ENCODE measurements at places on chromosomes 3 and 15.
A peak's percentile ranks its signal among the peaks of the same experiment; 100 is the strongest.

DNA sequence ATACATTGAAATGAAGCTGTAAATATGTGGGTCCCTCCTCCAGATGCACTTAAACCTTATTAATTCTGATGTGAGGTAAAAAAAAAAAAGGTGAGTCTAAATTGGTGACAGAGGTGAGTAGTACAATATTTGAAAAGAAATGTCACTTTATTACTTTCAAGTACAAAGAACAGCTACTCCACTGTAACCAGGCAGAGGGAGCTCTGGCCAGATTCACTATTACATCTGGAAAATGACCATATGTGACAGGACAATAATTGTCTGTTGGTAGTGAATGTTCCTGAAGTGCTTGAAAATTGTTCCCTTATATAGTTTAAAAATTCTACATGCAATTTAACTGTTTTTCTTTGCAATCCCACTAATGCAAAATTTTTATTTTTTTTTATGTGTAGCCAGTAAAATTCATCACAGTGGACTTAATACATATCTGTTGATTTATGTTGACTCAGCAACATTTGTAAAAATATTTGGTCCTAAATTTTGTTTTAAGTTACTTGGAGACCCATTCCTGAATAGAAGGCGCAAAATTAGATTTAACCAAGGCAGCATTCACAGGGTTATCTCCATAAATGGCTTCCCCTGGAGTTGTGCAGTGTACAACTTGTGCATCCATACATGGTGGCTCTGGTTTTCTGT is 231.9 kb upstream of the TBC1D5 start:
- DNase-seq: no peak

DNA sequence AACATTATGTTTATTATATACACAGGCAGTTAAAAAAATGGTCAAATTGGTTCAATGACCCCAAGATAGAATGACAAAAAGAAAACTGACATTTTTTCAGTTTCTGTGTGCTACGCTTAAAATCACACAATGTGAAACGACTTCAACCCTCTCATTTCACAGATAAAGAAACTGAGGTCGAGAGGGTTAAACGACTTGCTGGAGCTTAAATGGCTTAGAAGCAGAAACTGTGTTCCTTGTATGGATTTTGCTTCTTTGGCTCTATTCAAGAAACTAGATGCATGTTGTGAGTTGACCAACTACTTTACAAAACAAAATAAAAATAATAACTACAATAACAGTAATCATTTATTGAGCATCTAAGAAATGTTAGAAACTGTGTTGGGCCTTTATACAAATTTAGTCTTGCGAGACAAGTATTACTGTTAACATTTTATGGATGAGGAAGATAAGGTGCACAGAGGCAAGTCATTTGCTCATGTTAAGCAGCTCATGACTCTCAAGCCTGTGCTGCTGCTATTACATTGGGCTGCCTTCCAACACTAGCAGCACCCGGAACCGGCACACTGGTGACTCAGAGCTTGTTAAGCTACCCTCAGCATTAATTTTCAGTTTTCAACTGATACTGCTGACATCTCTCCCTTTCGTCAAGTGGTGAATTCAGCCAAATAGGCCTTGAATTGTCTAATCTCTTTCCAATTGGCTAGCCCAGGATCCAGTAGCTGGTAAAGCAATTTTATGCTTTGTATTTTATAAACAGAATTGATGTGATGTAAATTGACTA is 487.6 kb downstream of the NAALADL2 start:
- no peak for DNase-seq

GRCh38 chr3:140386357-140387100 is 291.3 kb upstream of the TRIM42 start:
- DNase-seq: no peak

DNA sequence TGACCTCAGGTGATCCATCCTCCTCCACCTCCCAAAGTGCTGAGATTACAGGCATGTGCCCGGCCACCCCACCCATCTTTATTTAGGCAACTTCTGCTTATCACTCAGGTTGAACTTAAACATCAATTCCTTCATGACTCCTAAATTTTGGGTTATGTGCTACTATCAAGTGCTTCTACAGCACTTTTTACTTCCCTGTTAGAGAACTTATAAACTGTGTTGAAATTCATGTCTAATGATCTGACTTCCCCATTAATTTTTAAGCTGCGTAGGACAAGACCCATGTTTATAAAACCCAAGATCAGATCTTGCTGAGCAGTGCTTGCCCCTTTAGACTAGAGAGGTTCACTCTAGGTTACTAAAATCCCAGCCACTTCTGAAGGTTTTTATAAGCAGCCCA is 266.2 kb upstream of the TPRG1 start:
- DNase-seq: no peak

DNA sequence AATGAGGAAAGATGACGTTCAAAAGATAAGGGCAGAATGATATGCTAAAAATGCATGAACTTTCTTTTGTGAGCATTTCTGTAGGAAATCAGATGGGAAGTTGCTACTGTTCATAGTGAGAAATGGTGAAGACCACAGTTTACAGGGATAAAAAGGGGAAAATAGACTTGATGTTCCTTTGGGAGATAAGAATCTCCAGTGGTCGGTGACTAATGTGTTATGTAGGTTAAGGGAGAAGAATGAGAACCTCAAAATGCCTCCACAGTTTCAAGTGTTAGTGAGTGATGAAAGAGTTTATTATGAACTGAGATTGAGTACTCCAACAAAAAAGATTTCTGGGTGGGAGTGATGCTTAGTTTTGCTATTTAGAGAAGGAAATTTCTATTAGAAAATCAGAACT is 247.2 kb downstream of the LSAMP start:
- no peak for DNase-seq

- DNase-seq: no peak
These were observed 196.7 kb downstream of the PDE8A start for GRCh38 chr15:85178308-85178707.

DNA sequence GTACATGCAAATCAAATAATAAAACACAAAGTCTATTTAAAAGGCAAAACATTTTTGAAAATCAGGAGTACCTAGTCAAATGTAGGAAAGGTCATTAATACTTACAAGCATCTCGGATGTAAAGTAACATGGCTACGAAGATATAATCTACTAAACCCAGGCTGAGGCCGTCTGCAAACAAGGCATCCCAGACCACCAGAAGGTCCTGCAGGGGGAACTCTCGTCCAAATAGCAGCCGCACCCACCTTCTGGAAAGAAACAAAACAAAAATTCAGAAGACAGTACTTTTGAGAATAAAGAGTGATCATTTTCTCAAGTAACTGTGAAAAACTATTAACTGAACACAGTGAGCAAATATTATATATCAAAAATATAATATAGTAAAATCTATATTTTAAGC is 423.1 kb downstream of the PLCL2 start:
- no peak for DNase-seq

DNA sequence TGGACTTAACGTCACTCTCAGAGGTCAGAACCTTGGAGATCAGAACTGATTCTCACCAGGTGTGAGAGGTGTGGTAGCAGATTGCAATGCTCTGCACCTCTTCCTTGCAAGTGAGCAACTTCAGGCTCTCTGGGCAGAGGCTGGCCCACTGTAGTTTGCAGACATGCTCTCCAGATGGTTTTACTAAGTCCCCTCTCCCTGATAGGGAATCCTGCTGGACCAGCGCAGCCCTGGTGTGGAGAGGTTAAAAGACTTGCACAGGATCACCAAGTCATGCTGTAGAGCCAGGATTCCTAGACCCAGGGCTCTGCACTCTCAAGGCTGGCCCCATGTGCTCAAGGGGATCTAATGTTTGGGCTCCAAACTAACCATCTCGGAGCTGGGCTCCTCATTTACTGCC is 62.2 kb downstream of the RPL39L start:
- DNase-seq: no peak

GRCh38 chr15:92112180-92112579 is 258.7 kb downstream of the SLCO3A1 start:
- no peak for DNase-seq

DNA sequence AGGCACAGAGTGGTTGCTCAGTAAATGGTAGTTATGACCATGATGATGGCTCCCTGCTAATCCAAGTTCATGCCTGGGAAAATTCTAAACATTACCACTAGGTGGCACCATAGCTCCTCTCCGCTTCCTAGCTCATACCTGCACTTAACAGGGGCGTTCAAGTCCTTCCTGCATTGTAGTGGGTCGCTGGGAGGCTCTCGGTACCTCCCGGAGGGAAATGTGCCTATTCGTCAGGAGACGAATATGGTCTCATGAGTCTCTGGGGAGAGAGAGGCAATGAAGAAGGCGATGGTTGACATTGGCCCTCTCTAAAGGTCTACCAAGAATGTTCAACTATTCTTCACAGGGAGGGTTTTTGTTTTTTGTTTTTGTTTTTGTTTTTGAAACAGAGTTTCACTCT is 10.9 kb downstream of the MESP1 start:
- DNase-seq: peak; percentile 82

GRCh38 chr3:50454481-50455070 is 48.9 kb downstream of the CACNA2D2 start:
- no peak for DNase-seq

- no peak for DNase-seq
These were observed 48.7 kb upstream of the RYK start for GRCh38 chr3:134299185-134299887.

DNA sequence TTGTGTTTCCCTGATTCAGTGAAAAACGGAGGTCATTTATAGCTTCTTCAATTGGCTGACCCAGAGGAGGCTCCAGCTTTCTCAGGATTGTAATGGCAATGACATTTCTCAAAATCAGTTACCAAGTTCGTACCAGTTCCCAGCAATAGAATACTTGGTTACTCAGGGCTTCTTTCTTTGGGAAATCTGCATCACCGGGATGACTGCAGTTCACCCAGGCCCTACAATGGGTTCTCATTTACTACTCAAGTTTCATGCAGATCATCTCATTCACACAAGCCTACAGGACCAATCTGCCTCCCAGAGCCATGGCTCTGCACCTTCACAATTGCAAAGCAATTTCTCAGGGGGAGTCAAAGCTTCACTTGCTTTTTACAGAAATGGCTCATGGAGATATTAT is 109.6 kb downstream of the FHIT start:
- no peak for DNase-seq

GRCh38 chr3:129973853-129974563 is 512 bp upstream of the TRH start:
- no peak for DNase-seq

DNA sequence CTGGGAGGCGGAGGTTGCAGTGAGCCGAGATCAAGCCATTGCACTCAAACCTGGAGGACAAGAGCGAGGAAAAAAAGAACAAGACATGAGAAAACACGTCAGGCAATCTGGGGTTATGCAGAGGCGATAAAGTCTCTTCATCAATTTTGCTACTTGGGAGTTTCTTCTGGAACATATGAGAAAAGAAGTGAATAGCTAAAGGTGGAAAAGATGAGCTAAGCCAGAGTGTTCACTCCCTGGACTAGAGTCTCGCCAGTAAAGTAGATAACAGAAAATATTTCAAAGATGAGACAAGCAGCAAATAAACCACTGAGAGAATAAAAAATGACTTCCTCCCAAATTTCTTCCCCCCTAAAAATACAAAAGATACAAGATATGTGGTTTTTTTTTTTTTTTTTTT is 188.4 kb upstream of the HES1 start:
- DNase-seq: no peak

- DNase-seq: no peak
These were observed 149.1 kb upstream of the HACD2 start for GRCh38 chr3:123733805-123734526.

DNA sequence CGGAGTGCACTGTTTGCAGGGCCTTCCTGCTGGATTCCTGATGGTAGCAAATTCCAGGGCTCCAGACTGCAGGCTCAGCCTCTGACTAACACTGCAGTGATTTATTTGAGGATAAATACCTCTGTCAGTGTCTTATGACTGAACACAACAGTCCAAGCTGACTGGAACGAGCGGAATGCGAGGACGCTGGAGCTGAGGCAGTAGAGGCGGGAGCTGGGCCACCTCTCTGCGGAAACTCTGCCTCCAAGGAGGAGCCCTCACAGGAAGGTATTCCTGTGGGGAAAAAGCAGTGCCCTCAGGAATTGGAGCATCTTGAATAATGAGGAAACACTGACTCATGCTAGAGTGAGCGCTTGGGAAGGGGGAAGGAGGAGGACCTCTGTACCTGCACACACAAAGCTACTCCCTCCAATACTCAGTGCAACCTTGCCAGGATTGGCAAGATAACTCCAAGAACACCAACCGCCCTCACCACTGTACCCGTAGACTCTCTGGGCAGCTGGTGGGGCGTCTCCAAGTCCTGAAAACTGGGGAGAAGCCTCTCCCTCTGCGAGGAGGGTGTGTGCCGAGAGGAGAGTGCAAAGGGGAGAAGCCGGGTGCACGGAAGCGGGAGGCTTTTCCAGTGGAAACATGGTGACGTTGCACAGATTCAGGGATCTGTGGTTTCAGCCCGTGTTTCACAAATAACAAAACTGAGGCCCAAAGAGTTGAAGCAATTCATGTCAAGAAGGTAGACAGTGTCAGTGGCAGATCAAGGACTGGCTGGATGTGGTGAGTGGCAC is 43.0 kb downstream of the VGLL4 start:
- no peak for DNase-seq

GRCh38 chr3:182235504-182235903 is 523.8 kb downstream of the SOX2 start:
- DNase-seq: no peak

- DNase-seq: no peak
These were observed 100.7 kb downstream of the GADL1 start for GRCh38 chr3:30793740-30794139.

DNA sequence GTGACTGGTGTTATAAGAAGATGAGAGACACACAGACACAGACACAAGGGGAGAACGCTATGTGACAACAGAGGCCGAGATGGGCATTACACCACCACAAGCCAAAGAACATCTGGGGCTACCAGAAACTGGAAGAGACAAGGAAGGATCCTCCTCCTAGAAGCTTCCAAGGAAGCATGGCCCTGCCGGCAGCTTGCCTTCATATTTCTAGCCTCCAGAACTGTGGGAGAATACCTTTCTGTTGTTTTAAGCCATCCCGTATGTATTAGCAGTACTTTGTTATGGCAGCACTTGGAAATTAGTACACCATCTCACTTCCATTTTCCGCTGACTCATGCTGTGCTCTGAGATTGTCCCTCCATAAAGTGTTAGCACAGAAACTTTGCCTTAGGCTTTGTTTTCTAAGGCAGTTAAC is 38.7 kb upstream of the CA12 start:
- DNase-seq: no peak

DNA sequence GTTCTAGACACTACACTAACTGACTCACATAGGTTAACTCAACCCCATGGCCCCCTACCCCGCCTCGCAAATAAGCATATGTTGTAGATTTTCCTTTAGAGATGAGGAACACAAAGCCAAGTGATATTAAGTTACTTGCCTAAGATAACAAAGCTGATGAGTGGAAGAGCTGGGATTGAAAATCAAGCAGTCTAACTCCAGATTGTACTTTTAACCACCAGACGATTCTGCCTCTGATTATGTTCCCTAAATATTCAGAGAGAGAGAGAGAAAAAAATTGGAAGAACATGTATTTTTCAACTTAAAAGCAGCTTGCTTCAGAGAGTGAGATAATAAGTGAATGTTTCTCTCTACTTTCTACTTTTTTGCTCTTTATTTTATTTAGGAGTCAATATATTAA is 66.9 kb upstream of the THBS1 start:
- DNase-seq: no peak

GRCh38 chr3:159664006-159664405 is 324.6 kb upstream of the IL12A start:
- DNase-seq: no peak

Data from GM20000 (cell line).